M059J (cell line): ENCODE measurements at places on chromosomes 5 and 9.
A peak's percentile ranks its signal among the peaks of the same experiment; 100 is the strongest.

GRCh38 chr5:131379723-131380122 is 115.9 kb downstream of the CDC42SE2 start:
- peak; percentile 85 for DNase-seq

- no peak for DNase-seq
These were observed 29.8 kb downstream of the FUBP3 start for GRCh38 chr9:130609163-130609562.

GRCh38 chr5:154646745-154647113 is 108.4 kb upstream of the LARP1 start:
- no peak for DNase-seq

DNA sequence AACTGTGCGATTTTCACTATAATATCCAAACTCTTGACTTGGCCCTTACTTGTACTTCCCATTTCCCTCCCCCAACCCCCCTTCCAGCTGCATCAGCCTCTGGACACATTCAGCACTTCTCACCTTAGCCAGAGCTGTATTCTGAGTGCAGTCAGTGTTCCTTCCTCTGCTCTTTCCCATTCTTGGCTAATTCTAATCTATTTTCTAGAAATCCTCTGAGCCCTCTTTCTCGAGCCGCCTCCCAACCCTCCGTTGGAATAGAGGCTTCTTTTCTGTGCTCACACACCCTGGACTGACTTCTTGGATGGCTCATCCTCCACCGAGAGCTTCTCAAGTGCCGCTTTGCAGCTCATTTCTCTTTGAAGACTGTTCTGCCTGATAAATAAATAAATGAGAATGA is 188.8 kb downstream of the NTRK2 start:
- DNase-seq = no peak

DNA sequence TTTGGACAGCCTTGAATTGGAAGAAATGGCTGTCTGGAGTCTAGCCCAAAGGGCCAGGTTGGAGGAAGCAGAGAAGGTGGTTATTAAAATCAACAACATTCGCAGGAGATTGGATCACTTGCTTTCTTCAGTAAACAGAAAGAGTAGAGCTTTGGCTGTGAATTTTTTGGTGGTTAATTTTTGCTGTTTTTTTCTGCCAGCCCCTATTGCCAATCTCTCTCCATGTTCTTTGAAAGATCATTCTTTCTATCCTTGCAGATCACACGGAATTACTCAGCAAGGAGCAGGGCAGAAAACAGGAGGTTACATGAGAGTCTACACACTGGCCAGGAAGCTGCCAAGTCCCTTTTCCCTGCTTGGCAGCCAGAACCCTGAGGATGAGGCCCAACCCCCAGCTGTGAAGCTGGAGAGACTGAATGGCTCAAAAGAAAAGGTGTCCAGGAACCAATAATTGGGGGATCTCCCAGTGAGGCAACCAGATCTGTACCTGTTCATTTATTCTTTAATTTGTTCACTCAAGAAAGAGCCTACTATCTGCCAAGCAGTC is 13.0 kb downstream of the GLRX start:
- no peak for DNase-seq

DNA sequence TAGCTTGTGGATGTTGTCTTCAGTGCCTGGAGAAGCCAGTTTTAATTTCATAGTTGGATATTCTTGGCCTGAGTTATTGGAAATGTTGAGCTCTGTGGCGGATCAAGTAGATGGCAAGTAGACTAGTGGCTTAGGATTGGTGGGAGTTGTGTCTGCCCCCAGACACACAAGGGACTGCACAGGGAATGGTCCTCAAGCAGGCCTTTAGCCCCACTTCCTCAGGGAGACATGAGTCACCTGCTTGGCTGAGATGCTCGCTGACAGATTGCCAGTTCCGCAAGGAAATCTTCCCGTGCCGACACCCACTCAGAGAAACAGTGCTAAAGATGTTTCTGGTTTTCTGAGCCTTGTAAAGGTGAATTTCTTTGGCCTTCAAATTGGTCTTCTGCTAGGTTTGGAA is 18.8 kb upstream of the CATSPER3 start:
- peak; percentile 25 for DNase-seq

GRCh38 chr5:37396352-37396751 is 17.2 kb downstream of the WDR70 start:
- no peak for DNase-seq

GRCh38 chr5:81631124-81631523 is 119.8 kb downstream of the SSBP2 start:
- DNase-seq = no peak

DNA sequence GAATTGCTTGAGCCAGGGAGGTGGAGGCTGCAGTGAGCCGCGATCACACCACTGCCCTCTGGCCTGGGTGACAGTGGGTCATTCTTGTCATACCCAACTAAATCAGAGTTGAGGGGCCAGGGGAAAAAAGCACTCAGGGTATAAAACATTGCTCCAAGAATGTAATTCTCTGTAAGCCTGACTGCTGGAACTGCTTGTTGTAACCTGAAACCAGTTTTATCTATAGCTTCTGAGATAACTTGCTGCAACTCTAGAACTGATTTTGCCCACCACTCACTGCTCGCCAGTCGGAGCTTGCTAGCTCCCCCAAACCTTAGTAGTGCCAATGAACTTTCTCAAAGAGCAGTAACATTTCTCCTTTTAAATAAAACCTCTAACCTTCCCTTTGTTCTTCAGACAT is 9.6 kb upstream of the MSH3 start:
- no peak for DNase-seq

DNA sequence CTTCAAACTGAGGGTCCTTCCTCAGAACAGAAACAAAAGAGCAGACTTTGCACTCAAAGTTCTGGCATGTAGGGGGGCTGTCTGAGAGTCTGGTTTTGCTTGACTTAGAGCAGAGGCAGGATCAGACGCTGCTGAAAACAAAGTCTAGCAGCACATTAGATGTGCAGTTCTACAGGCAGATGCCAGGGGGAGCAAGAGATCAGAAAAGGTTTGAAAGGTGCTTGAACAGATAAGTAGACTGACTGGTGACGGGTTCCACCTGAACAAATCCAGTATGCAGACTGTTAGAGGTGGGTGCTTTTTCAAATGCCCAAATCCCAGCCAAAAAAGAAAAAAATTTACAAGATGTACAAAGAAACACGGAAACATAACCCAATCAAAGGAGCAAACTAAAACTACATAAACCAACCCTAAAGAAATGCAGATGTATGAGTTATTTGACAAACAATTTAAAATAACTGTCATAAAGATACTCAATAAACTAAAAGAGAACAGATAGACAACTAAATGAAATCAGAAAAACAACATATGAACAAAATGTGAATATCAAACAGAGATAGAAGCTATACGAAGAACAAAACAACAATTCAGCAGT is 194.7 kb upstream of the FREM1 start:
- peak; percentile 33 for DNase-seq

DNA sequence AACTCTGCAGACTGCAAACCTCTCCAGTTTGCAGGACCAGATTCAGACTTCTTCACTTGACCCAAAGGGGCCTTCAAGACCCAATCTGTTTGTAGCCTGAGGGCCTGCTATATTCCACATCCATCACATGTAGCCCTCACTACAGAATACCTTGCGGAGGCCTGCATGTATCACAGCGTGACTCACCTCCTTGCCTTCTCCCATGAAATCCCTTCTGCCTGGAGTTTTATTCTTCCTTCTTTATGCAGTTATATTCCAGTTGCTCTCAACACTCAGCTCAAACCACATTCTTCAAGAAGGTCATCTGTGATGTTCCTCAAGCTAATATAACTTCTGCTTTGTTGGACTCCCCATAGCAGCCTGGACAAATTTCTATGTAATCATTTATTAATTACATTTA is 198.5 kb upstream of the PTGER4 start:
- peak; percentile 93 for DNase-seq

DNA sequence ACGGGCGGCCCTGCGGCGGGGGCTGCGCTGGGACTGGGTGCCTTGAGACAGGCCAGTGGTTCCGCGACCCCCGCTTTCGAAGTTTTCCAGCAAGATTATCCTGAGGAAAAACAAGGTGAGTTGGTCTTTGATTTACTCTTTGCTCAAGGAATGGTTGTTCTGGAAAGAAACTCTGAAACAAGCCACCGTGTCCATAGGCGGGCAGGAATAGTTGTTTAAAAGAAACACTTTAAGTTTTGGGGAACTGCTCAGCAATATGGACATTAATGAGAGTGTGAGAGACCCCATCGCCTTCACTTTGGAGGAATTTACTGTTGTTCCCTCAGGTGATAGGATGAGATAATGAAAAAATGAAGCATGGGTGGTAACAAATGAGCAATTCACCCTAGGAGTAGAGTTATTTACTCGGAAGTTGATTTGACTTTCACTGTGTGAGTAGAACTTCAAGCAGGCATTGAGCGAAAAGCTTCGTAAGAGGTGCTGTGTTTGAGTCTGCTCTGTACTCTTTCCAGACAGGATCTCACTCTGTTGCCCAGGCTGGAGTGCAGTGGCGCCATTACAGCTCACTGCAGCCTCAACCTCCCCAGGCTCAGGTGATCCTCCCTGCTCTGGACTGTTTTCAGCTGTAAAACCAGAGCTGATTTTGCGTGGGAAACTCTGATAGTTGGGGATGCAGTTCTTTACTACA is 1.1 kb downstream of the DMRTA1 start:
- DNase-seq = peak; percentile 42

DNA sequence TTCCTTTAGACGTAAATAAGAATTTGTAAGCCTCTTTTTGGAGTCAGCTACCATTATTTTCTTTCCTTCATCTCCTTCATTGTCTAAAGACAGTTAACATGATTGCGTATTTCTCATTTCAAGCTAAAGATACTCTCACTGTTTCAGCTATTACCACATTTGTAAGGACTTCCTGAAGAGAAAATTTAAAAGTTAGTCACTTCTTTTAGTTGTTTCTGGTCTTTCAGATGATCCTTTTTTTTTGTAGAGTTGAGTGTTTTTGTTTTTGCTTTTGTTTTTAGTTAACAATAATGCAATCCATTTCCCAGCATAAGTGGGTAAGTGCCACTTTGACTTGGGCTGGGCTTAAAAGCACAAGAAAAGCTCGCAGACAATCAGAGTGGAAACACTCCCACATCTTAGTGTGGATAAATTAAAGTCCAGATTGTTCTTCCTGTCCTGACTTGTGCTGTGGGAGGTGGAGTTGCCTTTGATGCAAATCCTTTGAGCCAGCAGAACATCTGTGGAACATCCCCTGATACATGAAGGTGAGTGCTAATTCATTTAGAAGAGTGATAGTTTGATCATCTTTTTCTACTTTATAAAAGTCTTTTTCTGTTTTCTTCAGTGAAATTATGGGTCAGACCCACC is 2.0 kb downstream of the IL31RA start:
- DNase-seq = no peak

DNA sequence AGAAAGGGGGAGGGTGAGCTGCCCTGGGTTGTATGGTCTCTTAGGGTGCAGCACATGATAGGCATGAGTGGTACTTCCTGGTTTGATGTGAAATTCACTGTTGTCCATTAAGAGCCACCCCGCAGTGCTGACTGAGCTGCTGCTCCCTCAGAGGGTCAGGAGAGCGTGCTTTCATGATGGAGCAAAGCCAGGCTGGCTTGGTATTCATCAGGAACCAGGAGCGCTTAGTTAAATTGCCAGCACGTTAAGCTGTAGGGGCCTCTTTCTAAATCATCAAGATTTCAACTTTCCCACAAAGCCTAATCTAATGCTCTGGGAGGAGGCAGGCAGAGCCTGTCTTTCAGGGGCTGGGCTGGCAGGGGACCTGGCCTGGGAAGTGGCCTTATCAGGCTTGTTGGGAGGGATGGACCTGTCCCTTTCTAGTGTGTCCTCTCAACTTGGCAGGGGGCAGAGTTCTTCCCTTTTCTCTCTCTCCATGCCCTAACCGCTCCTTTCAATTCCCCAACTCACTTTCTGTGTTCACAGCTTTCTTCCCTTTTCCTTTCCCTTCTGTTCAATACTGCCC is 7.9 kb downstream of the CYSTM1 start:
- DNase-seq = peak; percentile 14

DNA sequence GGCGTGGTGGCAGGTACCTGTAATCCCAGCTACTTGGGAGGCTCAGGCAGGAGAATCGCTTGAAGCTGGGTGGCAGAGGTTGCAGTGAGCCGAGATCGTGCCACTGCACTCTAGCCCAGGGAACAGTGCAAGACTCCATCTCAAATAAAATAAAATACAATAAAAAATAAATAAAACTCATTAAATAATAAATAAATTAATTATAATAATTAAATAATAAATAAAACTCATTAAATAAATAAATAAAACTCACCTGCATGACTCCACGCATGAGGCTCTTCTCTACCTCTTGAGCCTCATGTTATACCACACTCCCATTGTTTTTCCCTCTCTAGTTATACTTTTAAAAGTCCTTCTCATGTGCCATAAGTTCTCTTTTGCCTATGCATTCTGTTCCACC is 995.4 kb downstream of the MAT2B start:
- DNase-seq = no peak
